Dorsolateral prefrontal cortex (tissue), 122 donors: ENCODE measurements at places on chromosomes 16 and 17.
A peak's percentile ranks its signal among the peaks of the same experiment; 100 is the strongest.

- peak; percentile 22 for DNase-seq
These were observed 791 bp upstream of the SUPT4H1 start for GRCh38 chr17:58352596-58353388.

DNA sequence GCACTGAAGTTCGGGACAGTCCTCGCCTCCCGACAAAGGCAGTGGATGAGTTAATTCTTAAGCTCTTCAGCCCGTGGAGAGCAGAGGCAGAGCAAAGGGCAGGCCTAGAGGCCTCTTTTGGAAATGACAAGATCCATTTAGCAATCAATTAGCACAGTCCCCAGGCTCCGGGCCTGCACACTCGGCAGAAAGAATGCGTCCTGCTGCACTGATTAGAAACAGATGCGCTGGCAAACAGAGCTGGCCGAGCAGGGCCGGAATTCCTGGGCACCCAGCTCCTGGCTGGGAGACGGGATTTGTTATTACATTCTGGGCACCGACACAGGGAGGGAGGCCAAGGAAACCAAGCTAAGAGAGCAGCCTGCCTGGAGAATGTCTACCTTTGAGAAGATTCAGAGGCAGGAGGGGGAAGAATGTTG lies 162.9 kb downstream of the COPRS start:
- DNase-seq: no peak

- DNase-seq: no peak
These were observed 1.4 kb downstream of the ZNF668 start for GRCh38 chr16:31072540-31073141.

- DNase-seq: no peak
These were observed 107.9 kb downstream of the AIPL1 start for GRCh38 chr17:6327007-6327406.

DNA sequence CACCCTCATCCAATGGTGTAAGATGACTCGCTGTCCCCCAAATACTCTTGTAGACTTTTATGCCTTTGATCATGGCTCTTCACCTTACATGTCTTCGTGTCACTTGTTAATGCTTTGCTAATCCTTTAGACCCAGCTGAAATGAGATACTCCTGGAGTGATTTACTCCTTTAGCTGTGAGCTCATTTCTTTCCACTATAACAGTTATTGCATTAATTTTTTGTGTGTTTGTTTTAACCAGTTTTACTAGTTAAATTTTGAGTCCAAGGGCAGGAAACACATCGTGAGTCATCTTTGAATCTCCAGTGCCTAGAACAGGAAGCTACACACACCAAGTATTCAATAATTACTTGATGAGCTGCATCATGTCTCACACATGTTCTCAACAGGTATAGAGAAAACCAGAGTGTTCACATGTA lies 6.5 kb upstream of the CTCF start:
- no peak for DNase-seq

- DNase-seq: no peak
These were observed 220.7 kb downstream of the KCNJ2 start for GRCh38 chr17:70390049-70390448.

DNA sequence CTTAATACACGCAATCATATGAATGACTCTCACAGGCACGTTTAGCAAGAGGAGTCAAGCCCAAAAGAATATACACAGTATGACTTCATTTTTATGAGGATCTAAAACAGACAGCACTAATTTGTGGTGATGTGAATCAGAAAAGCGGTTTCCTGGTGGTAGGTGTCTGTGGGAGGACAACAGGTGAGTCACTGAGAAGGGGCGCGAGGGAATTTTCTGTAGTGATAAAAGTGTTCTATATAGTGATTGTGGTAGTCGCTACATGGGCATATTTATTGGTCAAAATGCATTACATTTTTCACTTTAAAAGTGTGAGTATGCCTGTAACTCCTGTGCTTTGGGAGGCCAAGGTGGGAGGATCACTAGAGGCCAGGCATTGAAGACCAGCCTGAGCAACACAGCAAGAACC lies 7.6 kb upstream of the TNRC6A start:
- no peak for DNase-seq

DNA sequence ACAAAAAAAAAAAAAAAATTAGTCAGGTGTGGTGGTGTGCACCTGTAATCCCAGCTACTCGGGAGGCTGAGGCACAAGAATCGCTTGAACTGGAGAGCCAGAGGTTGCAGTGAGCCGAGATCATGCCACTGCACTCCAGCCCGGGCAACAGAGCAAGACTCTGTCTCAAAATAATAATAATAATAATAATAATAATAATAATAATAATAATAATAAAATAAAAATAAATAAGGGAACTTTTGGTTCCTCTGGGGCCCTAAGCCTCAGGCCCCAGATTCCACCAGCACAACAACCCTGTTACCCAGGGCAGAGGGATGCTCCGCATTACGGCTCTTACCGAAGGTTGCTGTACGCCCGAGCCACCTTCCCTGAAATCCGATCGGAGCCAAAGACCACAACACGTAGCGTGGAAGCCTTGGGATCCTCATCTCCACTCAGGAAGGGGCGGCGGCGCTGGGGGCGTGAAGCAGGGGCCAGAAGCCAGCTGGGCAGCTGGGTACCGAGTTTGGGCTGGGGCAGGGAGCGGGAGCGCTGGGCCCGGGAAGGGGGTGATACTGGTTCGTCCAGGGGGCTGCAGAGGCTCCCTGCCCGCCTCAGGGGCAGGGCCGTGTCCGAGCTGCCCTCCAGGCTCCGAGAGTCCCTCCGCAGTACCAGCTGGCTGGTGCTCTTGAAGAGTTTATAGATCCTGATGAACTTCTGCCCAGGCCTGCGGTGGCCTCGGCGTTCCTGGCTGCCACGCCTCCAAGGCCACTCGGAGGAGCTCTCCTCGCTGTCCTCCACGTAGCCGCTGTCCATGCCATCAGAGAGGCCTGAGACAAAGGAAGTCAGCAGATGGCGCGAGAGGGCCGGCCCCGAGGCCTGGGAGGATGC lies 20.6 kb upstream of the PIK3R6 start:
- DNase-seq: no peak

GRCh38 chr16:57179215-57179828 lies 6.5 kb downstream of the PSME3IP1 start:
- DNase-seq: no peak

GRCh38 chr17:76697702-76698465 lies 12.9 kb downstream of the MXRA7 start:
- DNase-seq: peak; percentile 40

DNA sequence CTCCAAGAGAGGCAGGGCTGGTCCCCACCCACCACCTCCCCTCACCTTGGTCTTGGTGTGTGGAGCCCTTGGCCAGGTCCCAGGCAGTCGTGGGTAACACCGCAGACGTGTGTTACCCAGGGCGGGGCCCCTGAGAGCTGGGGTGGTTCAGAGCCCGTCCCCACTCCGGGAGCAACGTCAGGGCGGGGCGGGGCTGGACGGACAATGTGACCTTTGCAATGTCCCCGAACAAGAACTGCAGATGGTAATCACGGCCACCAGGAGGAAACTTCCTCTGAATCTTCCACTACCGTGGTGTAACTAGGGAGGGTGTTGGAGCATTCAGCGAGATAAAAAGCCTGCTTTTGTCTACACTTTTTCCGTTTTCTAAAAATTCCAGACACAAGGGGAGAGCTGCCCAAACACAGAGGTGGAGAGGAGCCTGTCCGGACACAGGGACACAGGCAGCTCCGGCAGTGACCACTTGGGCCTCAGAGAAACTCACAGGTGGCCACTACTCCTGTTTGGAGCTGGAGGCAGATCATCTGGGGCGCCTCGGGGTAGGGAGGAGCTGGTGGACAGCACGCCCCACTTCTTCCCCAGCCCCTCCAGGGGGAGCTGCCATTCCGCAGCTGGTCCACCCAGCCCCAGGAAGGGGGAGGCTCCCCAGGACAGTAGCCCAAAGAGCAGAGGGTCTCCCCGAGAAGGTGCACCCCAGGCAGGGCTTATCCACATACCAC lies 14.2 kb upstream of the SLC38A10 start:
- peak; percentile 45 for DNase-seq

- DNase-seq: no peak
These were observed 32.5 kb downstream of the SPHK1 start for GRCh38 chr17:76416899-76417298.

GRCh38 chr16:50917950-50918703 lies 176.2 kb downstream of the CYLD start:
- no peak for DNase-seq

GRCh38 chr16:51409001-51409675 lies 258.1 kb upstream of the SALL1 start:
- no peak for DNase-seq

DNA sequence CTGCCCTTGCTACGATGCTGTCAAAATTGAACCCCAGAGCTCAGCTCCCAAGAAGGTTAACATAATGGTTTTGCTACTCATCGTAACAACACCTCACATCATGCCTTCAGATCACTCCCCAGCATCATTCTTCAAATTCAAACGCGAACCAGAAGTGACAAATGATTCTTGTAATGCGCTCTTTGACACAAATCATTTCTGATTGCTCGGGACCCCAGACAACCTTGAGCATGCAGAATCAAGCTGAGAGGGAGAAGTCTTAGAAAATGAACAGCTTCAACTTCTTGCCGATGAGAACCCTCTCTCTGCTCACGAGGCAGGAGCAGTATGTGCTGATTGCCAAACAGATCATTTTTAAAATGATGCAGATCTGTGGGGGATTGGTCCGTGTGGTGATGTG lies 241.0 kb upstream of the ASIC2 start:
- no peak for DNase-seq

DNA sequence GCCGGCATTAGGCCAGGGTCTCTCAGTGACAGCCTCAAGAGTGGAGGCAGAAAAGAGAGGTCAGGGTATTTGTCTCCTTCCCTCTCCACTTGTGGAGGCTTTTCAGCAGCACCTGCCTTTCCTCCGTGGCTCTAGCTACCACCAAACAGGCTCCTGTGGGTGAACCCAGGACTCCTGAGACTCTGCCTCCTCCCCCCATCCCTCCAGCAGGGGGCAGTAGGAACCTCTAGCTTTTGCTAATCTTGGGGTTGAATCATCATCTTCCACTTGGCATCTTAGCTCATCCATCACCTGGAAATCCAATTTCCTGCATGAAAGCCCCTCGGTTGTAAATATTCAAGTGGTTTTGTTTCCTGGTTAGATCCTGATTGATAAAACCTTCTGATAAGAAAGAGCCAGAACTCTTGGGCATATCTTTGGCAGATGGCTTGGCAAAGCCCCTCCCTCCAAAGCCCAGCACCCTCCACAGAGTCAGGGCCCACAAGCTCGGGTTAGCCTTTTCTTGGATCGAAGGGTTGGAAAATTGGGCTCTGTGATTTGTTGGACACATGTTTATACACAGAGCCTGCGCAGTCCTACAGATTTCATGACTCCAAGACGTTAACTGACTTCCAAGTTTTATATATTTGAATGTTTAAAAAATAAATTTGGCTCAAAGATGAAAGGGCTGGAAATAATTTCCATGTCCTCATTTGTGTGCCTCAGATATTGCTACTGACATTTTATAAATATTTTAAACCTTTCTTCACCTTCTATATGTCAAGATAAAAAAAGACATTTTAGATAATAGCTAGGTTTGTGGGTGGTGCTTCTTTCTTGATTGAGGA lies 322.1 kb downstream of the MAP2K4 start:
- no peak for DNase-seq

DNA sequence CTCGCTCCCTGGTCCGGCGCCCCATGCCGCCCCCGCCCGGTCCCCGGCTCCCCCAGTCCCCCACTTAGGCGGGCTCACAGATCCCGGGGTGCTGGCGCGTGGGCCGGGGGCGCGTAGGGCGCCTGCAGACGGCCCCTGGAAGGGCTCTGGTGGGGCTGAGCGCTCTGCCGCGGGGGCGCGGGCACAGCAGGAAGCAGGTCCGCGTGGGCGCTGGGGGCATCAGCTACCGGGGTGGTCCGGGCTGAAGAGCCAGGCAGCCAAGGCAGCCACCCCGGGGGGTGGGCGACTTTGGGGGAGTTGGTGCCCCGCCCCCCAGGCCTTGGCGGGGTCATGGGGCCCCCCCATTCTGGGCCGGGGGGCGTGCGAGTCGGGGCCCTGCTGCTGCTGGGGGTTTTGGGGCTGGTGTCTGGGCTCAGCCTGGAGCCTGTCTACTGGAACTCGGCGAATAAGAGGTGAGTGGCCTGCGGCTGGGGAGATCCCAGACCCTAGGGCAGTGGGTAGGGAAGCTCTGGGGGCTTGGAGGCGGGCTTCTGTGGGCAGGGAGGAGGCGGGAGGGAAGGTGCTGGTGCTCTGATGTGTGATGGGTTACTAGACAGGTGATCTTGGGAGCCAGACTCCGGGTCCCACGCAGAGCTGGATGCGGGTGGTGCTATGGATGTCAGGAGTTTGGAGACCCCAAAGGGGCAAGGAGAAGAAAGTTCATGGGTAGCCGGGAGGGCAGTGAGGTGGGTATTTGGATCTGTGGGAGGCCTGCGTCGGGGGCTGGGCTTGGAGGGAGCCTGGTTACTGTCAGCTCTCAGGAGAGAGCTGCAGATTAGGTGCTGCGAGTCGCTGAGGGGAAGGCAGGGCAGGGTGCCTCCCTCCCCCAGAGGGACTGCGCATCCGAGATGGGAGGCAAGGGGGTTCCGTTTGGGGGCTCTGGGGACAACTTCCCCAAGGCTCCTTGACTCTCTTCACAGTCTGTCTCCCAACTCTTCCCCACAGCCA lies 560 bp downstream of the EFNB3 start:
- no peak for DNase-seq

DNA sequence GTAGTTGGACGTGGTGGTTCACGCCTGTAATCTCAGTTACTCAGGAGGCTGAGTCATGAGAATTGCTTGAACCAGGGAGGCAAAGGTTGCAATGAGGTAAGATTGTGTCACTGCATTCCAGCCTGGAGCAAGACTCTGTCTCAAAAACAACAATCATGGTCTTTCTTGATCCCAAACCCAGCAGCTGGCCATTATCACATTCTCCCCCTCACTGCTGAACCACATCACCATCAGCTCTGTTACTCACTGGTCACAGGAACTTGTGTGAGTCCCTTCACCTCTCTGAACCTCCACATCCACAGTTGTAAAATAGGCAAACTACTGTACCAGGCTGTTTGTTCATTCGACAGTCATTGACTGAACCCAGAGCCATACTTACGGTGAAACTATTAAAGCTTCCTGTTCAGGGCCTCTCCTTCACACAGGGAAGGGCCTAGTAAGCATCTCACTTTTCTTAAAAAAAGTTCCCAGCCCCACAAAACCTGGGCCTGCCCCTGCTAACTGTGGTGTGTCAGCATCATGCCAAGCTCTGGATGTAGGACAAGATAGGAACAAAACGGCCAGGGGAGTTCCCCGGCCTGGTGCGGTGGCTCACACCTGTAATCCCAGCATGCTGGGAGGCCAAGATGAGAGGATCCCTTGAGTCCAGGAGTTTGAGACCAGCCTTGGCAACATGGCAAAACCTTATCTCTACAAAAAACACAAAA lies 104.7 kb downstream of the COPRS start:
- no peak for DNase-seq
